ENCODE measurements at places on chromosomes 7 and 10.

DNA sequence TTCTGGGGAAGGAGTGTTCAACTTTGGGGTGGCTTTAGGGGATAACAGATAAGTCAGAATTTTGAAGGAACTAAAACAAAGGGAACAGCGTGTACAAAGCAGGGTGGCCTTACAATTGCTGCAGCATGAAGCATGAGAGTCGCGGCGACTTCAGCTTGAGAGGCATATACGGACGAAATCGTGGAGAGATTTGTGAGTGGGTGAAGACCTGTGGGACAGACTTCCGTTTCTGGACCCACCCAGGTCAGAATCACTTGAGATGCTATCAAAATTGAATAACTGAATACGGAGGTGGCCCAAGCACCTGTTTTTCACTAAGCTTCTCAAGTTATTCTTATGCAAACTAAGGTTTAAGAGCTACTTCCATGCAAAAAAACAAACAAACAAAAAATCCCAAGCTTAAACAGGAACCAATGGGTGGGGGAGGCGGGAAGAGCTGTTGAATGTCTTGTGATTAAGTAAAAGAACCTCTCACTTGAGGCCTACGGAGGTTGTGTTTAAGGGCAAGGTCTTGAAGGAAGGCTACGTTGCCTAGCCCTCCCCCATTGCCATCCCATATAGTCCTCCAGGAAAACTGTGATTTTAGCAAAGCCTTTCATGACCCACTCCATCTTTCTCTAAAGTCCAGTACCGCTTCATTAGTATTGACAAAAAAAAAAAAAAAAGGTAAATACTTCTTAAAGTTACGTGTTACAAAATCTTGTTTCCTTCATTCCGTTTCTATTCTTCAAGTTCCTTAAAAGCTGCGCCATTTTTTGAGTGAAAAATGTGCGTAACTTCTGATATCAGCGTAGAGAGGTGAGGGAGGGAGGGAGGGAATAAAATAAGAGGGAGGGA, 1.3 kb upstream of the TRIM24 start:
- no peak for DNase-seq

DNA sequence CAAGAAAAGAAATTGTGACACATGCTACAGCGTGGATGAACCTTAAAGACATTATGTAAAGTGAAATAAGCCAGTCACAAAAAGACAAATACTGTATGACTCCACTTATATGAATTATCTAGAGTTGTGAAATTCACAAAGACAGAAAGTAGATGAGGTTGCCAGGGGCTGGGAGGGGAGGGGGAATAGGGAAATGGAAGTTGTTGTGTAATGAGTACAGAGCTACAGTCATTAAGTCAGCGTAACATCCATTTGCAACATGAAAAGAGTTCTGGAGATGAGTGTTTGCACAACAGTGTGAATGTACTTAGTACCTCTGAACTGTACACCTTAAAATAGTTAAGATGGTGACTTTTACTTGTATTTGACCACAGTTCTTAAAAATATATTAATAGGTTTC, 112.1 kb upstream of the CDK1 start:
- no peak for DNase-seq

DNA sequence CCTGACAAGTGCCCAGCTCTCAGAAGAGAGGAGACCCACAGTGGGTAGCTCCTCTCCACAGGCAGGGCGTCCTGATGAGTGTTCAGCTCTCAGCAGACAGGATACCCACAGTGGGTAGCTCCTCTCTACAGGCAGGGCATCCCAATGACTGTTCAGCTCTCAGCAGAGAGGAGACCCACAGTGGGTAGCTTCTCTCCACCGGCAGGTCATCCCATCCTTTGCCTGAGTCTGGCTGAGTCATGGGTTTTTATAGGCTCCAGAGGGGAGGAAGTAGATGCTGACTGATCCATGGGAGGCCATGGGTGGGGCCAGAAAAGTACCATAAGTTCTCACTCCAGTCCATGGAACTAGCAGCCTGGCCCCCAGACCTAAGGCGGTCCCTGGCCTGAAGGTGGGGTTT, 18.5 kb downstream of the CFAP70 start:
- no peak for DNase-seq

- no peak for DNase-seq
Measured at GRCh38 chr7:31890198-31890597, 180.0 kb downstream of the PDE1C start.

DNA sequence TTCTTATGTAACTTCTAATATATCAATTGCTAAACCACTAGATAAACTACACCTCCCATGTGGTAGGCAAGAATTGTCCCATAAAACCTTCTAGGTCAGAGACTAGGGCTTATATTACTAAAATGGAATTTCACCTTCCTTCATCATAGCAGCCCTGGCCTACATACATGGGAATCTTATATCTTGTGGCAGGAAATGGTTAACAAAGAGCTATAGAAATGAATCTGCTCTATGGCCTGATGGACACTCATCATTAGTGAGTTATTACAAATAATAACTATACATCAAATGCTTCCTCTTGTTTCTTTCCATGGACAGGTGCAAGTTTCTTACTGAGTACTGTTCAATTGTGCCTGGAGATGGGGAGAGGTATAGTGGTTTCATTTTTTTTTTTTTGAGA, 62.3 kb upstream of the PDLIM1 start:
- no peak for DNase-seq

- DNase-seq: no peak
Measured at GRCh38 chr10:26746061-26746460, 48.6 kb downstream of the PDSS1 start.

DNA sequence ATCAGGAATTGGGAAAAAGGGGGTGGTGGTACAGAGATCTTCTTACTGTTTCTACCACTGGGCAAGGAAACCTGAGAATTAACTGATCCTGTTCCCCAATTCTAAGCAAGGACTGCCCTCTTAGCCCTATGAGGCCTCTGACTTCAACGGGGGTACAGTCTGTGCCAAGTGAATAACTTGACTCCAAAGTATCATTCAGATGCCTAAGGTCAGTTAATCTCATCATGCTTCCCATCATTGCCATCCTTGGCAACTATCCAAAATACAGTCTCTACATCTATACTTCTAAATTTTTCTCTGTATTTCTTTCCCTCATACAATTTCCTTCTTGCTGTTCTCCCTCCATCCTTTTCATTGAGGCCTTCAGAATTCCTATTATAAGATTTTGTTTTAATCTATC, 10.5 kb downstream of the PPP3CB start:
- DNase-seq: no peak

GRCh38 chr10:17003151-17003550, 126.5 kb downstream of the CUBN start:
- DNase-seq: peak; percentile 71
